ENCODE measurements at places on chromosomes 1 and 21.

DNA sequence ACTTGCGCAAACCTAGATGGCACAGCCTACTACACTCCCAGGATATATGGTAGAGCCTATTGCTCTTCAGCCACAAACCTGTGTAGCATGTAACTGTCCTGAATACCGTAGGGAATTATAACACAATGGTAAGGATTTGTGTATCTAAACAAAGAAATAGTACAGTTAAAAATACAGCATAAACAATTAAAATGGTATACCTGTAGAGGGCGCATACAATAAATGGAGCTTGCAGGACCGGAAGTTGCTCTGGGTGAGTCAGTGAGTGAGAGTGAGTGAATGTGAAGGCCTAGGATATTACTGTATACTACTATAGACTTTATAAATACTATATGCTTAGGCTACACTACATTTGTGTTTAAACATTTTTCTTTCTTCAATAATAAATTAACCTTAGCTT is 99.3 kb downstream of the PLD5 start:
- no peak for DNase-seq

DNA sequence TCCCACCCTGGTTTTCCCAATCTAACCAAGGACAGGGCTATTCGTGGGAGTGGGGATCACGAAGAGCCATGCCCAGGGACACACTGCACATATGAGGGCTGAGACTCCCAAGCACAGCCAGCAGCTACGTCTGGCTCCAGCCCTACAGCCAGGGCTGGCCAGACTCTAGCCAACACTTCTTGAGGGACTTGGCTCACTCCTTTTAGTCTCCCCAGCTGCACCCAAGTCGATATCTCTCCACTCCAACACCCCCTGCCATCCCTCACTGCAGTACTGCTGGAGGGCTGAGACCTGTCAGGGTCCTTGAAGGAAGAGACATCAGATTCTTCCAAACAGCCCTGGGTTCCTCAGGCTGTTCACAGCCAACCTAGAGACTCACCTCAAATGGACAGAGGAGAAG is 62.6 kb downstream of the CD46 start:
- DNase-seq: no peak

GRCh38 chr1:2523191-2523890 is 3.1 kb downstream of the PANK4 start:
- no peak for DNase-seq

- DNase-seq: no peak
Measured at GRCh38 chr1:78843111-78843510, 163.4 kb downstream of the ADGRL4 start.

DNA sequence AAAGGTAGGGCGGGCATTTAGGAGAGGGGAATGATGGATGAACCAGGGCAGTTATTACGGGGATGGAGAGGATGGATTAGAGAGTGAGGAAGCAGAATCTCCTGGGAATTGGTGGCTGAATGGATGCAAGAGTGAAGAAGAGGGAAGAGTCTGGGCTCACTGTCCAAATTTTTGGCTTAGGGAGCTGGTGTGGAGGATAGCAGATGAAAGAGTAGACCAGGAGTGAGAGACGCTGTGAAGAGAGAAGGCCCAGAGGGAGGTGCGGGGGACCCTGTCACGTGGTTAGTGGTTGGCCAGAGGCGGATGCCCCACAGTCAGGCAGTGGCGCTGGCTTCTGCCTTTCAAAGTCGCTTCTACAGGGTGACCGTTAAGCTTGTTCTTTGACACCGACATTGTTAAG is 78.4 kb downstream of the PEX14 start:
- no peak for DNase-seq

GRCh38 chr21:44399151-44399954 is 45.9 kb downstream of the TRPM2 start:
- no peak for DNase-seq

GRCh38 chr1:67137307-67137753 is 2.6 kb upstream of the C1orf141 start:
- DNase-seq: no peak

DNA sequence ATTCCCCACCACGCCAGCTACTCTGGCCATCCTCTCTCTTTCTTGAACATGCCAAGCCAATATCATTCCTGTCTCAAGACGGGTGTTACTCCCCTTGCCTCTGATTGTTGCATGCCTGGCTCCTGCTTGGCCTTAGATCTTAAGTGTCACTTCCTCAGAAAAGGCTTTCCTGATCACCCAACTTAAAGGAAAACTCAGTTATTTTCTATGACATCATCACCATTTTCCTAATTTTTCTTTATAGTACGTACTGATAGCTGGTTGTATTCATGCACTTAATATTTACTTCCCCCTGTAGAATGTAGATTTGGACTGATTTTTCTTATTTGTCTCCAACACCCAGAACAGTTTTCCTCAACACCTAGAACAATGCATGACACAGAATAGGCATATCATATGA is 123.8 kb upstream of the TSPAN2 start:
- no peak for DNase-seq

DNA sequence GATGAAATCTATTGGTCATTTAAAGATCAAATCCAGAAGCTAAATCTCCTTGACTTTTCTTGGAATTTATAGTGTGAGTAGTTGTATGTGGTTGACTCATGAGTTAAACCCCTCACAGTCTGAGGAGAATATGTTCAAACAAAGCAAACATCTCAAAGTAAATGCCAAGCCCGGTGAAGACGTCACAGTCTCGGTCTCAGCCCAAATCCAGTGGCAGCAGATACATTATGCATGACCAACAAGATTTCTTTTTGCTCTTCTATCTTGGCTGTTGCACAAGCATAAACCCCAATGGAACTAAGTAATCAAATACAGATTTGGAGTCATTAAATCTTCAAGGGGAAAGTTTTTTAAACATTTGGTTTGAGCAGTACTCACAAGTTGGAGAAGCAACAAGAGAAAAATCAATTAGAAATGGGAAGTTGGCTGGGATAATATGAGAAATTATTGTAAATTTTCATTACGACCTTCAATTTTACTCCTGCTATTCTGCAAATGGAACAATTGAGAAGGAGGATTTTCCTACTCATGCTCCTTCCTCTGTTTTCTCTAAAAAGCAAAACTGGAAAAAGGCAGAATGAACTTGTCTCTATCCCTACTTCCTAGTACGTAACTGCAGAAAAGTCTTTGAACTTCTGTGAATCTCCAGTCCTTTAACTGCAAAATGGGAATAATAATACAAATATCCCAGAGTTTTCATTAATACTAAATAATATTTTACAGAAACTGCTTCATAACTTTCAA is 575.8 kb downstream of the NUF2 start:
- DNase-seq: no peak

DNA sequence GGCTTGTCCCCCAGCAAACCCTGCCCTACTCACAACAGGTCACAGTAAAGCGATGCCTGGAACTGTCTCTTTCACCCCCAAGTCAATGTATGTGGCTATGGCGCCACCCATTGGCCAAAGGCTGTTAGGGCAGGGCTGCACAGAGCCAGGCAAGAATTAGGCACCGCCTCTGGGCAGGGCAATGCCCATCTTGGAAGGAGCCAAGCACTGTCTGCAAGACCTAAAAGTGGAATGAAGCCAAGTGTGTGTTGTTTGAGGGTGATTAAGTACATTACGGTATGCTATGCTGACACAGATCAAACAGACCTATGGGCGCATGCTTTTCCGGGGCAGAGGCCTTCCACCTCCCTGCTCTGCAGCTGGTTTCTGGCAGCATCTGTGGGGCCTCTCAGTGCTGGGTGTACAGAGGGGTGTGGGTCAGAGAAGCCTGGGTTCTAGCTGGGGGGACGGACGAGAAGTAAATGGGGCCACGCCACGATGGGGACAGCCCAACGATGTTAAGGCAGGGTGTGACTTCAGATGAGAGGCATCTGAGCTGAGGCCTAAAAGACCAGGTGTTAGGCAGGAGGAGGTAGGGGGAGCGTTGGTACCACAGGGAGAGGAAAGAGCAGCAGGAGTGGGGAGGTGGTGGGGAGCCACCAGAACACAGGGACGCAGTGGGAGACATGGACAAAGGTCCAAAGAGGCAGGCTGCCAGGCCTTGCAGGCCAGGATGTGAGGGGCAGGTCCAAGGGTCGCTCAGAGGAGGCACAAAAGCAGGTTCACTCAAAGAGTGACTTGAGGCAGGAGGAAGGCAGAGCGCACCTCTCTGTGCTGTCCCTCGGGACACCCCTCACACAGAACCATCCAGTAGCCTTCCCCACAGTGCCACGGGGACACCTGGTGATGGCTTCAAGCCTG is 49.8 kb downstream of the ACOT7 start:
- peak; percentile 29 for DNase-seq

DNA sequence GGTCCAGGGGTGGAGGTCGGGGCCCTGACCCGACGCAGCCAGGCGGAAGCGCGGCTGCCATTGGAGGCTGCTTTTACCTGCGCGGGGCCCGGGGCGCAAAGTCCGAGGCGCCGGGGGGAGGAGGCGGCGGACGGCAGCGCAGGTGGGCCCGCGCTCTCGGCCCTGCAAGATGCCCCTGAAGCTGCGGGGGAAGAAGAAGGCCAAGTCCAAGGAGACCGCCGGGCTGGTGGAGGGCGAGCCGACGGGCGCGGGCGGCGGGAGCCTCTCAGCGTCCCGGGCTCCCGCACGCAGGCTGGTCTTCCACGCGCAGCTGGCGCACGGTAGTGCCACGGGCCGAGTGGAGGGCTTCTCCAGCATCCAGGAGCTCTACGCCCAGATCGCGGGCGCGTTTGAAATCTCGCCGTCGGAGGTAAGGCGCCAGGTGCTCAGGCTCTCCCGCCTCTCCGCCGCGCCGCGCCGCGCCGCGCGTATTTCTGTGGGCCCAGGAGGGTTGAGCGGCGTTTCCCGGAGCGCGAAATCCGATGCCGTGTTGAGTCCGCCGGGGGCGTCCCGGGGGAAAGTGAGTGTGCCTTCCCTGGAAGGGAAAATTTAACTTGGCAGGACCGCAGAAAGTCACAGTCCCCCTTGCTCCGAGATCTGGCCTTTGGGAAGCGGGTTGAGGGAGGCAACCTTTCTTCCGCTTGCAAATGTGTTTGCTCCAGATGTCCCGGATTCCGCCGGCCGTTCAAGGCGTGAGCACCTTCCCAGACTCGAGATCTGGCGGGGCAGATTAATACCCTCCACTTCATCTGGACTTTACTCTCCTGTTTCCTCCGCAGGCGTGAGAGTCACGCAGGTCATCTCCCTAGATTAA is at the start of gene GIPC2:
Gene GIPC2, plus strand, starts transcription at position 41 of the 853 bp plus-strand sequence. Its CDS starts 129 bp downstream, at position 170.
- no peak for DNase-seq

GRCh38 chr1:161506336-161507223 is 1.3 kb downstream of the FCGR2A start:
- no peak for DNase-seq

DNA sequence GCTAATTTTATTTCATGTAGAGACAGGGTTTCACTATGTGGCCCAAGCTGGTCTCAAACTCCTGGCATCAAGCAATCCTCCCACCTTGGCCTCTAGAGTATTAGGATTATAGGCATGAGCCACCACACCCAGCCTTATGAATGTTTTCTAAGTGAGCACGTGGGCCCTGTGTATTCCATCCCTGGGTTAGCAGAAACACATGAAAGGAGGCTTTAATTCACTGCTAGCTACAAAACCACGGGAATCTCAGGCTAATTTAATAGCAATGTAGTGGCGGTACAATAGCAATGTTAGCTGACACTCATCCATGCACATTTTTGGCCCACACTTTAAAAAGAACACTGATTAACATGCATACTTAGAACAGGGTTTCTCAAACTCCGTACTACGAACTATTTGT is 32.0 kb downstream of the VTCN1 start:
- no peak for DNase-seq

- DNase-seq: no peak
Measured at GRCh38 chr1:95650631-95651030, 416.6 kb downstream of the RWDD3 start.

GRCh38 chr1:81681601-81682266 is 119.0 kb upstream of the ADGRL2 start:
- no peak for DNase-seq

GRCh38 chr1:21793104-21793503 is 10.2 kb upstream of the USP48 start:
- DNase-seq: no peak

- DNase-seq: no peak
Measured at GRCh38 chr1:230176326-230176725, 109.3 kb downstream of the GALNT2 start.

GRCh38 chr1:67916140-67916886 is 83.0 kb upstream of the GNG12 start:
- no peak for DNase-seq

DNA sequence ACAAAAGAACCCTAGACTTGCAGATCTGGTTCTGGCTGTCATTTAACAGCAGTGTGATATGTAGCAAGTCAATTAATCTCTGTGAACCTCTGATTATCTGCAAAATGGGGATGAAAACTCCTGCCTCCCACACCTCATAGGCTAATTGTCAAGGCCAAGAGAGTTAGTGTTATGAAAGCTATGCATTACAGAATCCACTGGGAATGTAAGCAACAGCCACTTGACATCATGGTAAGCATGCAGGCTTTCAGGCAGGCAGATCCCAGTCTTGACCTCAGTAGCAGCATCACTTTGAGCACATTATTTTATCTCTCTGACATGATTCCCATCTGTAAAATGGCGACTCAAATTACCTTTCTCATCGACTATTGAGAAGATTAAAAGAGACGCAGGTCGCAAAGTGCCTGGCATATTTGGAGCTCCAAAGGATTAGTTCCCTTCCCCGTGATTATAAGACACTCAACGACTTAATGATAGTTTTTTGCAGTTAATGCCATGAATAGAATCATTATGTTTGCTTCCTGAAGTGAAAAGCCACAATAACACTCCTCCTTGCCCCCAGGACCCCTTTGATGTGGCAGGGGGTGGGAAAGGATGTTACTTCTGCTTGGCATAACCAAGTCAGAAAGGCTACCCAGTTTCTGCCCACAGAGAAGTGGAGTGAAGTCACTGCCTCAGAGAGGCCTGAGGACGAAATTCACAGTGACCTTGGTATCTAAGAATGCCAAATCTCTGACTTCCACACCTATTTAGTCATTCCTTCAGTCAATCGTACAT is 273.0 kb upstream of the NFIA start:
- no peak for DNase-seq

DNA sequence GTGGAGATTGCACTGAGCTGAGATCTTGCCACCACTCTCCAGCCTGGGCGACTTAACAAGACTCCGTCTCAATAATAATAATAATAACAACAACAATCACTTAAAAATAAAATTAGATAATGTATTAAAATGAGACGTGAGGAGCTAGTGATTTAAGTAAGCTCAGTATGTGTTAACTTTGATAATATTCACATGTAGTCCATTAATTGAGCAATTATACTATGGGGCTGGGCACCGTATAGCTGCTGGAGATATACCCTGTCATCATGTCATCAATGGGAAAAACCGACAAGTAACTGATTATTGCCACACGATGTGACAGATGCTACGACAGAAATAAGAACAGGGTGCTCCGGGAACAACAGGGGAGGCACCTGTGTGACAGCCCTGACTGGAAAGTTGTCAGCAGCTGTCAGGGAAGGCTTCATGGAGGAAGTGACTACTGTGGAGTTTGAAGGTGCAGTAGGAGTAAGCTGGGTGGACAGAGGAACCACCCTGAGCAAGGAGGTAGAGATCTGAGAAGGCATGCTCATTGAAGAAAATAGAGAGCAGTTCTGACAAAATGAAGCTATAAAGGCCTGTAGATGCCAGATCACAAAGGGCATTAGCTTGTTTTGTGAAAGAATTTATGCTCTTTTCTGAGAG is 924 bp upstream of the CAMSAP2 start:
- DNase-seq: no peak

GRCh38 chr1:68065766-68066165 is 15.3 kb upstream of the DIRAS3 start:
- no peak for DNase-seq
